Stomach (tissue), 19 donors: ENCODE measurements at places on chromosomes 11 and 22. TPM values are rescaled to one million over a fixed set of nuclear protein-coding genes. Genes with fewer than 3 reads are reported as not detected.

DNA sequence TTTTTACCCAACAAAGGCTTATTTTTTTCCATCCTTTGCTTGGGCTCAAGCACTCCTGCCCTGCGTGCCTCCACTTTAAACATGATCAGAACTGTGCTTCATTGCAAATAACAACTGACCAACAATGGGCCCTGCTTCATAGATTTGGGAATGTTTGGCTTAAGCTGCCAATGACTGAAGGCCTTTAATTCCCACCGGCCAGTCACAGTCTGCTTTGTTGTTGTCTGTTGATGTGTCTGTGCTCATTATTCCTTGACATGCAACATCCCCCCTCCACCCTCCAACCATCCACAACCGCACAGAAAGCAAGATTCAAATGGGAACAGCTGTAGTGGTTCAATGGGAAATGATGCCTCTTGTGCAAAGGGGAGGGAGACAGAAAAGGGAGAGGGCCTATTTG is 23.0 kb downstream of the PAX6 start:
- DNase-seq, result no peak

Gene NTM
- polyA plus RNA-seq, result 0.50 TPM

DNA sequence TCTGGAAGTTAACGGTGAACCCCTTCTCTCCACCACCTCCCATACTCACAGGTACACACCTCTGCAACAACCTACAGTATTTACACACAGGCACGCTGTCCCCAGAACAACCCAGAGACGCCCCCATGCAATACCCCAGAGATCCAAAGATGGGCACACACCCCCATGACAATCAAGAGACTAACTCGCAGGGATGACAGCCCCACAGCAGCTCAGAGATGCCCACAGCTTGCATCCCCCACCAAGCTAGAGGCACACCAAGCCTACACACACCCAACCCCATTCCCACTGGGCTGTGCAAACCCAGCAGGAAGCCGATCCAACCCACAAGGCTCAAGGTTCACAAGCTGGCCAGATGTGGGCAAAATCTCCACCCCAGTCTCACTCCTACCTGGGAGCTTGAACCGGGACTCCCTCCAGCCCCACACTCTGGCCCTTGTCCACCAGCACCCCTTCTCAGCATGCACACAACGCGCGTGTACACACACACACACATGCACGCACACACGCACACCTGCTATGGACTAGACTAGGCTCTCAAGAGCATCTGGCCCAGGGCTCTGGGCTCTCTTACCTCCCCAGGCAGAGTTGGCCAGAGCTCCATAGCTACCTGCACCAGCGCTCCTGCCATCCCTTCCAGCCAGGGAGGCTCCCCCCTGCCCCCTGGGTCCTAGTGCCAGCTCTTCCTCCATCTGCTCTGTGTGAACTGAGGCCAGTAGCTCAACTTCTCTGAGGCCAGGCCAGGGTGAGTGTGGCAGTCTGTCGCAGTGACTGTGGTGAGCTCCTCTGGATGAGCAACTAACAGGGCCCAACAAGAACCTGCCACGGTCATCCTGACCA is 11.5 kb downstream of the STARD10 start:
- DNase-seq, result peak; percentile 78

- DNase-seq, result no peak
These were observed 263.3 kb upstream of the SORL1-AS1 start for GRCh38 chr11:121716060-121716459.

GRCh38 chr11:61309739-61310138 is 14.6 kb upstream of the VWCE start:
- DNase-seq, result no peak

GRCh38 chr11:123301696-123302400 is 106.8 kb upstream of the CLMP start:
- DNase-seq, result peak; percentile 63

DNA sequence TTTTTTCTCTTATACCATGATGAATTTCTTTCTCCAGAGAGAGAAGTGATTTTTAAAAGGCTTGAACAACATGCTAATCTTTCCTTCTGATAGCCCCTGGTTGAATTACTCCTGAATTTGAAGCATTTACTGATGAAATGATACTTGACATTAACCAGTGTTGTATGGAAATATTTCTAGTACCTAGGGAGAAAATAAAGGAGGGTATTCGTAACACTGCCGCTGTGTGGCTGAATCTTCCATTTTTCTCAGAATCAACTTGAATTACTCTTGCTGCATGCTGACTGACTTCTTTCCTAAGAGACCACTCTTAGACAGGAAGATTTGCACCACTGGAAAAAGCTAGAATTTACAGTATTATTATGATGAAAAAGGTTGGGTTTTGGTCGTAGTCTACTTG is 118.3 kb downstream of the FAT3 start:
- DNase-seq, result no peak

DNA sequence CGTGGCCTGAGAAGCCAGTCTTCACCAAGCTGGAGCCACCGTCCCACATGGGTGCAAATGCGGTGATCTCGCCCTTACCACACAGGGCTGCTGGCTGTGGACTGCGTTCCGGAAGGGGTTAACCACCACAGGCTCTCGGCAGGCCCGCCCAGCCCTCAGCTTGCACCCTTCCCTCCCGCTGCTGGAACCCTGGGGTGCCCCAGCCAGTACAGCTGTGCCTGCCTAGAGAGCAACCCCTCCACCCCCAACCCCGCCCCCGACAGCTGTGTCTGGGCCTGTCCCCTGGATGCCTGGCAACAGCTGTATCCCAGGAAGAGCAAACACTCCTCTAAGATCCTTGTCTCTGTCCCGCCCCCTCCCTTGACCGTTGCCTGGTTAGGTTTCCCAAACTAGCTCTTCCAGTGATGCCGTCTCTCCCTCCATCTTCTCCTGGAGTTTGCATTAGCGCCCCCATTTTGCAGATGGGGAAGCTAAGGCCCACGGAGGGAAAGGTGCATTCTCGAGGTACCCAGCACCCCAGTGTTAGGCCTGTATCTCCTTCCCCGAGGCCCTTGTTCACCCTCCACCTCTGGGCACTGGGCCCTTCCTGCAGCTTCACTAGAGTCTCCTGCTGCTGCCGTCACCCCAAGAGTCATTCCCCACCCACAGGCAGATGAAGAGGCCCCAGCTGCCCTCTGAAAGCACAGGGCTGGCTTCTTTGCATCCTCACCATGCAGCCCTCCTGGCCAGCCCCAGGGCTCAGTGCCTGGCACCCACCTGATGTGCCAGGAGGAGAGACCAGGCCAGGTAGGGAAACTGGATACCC is 12.6 kb upstream of the COX8A start:
- DNase-seq, result peak; percentile 30

Gene OR51L1
- not detected for polyA plus RNA-seq

DNA sequence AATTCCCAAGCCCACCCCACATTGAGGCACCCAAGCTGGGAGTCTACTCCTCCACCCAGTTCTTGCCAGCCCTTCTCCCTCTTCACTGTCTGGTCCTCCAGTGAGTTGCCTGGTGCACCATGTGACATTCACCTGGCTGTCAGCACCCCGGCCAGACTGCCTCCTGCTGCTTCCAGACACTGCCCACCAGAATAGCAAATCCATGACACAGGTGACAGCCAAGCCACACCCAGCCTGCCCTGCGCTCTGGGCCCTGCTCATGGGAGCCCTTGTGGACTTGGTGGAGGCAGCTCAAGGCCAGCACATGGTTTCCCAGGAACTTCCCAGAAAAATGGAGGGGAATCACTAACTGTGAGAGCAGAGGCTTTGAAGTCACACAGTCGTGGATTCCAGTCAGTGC is 96.3 kb upstream of the CSNK2A3 start:
- DNase-seq, result no peak

DNA sequence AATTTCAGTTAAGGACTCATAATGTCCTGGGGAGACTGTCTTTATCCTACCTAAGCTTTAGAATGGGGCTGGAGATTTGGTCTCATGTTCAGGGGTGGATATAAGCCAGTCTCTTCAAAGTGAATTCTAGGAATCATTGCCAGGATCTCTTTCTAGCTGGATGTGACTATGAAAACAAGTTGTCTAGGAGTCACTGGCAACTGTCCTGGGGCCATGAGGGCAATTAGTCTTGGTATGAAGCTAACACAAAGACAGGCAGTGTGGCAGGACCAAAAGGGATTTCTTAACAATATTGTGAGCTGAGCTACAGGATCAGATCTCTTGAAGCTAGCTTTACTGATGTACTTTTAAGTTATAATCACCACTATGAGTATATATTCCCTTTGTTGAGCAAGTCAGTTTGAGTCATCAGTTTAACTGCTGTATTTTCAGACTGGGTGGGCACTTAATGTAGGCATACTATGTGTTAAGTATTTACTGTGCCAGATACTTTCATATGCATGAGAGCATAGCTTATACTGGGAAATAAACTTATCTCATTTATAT is 390.0 kb upstream of the CCDC90B start:
- DNase-seq, result no peak

- DNase-seq, result no peak
These were observed 9.0 kb upstream of the CYTH4 start for GRCh38 chr22:37273126-37273845.
